ENCODE measurements at places on chromosomes 11 and 22. TPM values are rescaled to one million over a fixed set of nuclear protein-coding genes. Genes with fewer than 3 reads are reported as not detected.

DNA sequence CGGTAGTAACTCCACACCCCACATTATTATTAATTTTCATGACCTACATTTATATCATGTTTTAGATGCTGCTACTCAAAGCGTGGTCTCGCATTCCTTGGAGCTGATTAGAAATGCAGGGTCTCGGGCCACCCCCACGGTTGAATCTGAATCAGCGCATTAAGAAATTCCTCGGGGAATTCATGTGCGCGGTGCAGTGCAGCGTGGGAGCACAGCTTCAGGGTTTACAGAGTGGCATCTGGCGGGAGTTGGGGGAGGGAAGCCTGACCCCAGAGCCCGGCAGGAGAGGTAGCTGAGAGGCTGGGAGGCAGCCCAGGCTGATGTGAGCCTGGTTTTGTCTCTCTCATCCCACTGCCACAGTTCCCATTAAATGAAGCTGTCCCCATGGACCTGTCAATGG, 48.1 kb upstream of the DAGLA start:
- no peaks in the 10 kb centered on the region for H3K27me3 ChIP-seq
- no peak overlapping the region for H3K27ac ChIP-seq
- no peaks in the 10 kb centered on the region for H3K36me3 ChIP-seq
- DNase-seq, result peak; percentile 65
- H3K4me3 ChIP-seq, result no peak overlapping the region
- H3K4me1 ChIP-seq, result peaks cover 20% of the 10 kb centered on the region

DNA sequence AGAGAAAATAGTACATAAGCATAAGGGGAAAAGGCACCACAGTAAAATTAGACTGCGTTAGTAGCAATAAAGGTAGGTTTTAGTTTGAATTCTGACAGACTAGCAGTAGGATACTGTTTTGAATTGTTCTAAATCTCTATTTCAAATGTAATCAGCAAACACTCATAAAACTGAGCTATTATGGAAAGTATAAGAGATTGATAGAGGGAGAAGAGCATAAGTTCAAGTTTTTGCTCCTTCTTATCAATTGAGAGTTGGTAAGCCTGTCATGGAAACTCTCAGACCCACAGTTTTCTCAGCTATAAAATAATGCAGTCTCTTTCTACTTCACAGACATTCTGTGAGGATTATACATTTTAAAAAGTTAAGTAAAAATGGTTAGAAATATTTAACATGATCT, 840.2 kb upstream of the CNTN5 start:
- H3K36me3 ChIP-seq, result no peaks in the 10 kb centered on the region
- no peaks in the 10 kb centered on the region for H3K4me1 ChIP-seq
- no peak overlapping the region for H3K4me3 ChIP-seq

- no peak for DNase-seq
- H3K27ac ChIP-seq, result no peak overlapping the region
- no peaks in the 10 kb centered on the region for H3K4me1 ChIP-seq
These were observed 918 bp upstream of the OR51Q1 start for GRCh38 chr11:5420993-5421392.

DNA sequence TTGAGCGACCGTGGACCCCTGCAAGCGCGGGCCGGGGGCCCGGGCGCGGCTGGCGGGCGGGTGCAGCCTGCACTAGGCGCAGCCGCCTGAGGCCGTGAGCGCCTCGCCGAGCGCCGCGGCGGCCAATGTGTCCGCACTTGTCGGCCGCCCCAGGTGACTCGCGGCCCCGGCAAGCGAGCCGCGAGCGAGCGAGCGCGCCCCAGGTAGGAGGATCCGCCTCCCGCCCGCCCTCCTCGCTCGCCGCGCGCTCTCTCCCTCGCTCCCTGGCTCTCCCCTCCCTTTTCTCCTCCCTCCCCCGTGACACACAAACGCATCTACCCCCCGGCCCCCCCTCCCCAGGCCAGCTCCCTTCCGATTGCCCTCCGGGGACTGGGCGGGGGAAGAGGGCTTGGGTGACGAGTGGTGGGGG, at the start of gene WNT7B:
WNT7B (minus strand) TSS at position 160 of the 409 bp plus-strand sequence. CDS start 408 bp downstream, outside the sequence.
- no peak within 1 kb of the TSS for H3K27ac ChIP-seq
- H3K4me3 ChIP-seq, result peak within 1 kb of the TSS; percentile 37
- peaks cover 54% of the 10 kb centered on the region for H3K27me3 ChIP-seq
- no peaks in the 10 kb centered on the region for H3K4me1 ChIP-seq
- H3K36me3 ChIP-seq, result no peaks in the 10 kb centered on the region

GRCh38 chr11:22049276-22049675, 143.6 kb upstream of the ANO5 start:
- H3K4me1 ChIP-seq, result no peaks in the 10 kb centered on the region
- DNase-seq, result no peak
- no peak overlapping the region for H3K4me3 ChIP-seq
- no peaks in the 10 kb centered on the region for H3K27me3 ChIP-seq

DNA sequence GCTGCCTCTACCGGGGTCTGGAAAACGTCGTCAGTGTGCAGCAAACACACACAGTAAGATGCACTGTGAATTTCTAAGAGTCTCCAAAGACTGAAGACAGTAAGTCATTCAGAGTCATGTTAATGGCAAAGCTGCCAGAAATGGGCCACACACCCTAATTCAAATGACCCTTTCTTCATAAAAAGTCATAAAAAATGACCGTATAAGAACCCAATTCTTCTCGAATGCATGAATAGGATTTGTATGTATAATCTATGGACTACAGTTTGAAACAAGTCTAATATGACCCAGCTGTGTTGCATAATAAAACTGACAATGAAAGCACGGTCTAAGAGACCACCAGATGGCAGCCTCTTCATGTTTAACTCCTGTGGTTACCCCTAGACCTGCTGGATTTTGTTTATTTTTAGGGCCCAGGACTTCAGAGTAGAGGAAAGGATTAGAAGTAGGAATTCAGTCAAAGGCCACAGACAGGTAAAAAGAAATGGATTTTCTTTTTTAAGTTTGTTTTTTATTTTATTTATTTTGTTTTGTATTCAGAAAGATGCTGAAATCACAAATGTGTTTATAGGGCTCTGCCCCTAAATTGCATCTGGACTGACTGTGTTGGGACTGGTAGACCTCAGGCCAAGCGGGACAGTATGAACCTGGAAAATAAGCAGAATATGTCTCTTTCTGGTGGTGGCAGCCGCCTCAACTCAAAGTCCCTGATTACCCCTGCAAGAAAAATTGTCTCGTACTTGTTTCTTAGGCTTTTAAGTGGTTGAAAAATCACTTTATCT, 32.1 kb upstream of the SLC5A12 start:
- H3K27me3 ChIP-seq, result no peaks in the 10 kb centered on the region
- no peaks in the 10 kb centered on the region for H3K4me1 ChIP-seq
- no peak overlapping the region for H3K27ac ChIP-seq
- DNase-seq, result no peak
- no peaks in the 10 kb centered on the region for H3K36me3 ChIP-seq

DNA sequence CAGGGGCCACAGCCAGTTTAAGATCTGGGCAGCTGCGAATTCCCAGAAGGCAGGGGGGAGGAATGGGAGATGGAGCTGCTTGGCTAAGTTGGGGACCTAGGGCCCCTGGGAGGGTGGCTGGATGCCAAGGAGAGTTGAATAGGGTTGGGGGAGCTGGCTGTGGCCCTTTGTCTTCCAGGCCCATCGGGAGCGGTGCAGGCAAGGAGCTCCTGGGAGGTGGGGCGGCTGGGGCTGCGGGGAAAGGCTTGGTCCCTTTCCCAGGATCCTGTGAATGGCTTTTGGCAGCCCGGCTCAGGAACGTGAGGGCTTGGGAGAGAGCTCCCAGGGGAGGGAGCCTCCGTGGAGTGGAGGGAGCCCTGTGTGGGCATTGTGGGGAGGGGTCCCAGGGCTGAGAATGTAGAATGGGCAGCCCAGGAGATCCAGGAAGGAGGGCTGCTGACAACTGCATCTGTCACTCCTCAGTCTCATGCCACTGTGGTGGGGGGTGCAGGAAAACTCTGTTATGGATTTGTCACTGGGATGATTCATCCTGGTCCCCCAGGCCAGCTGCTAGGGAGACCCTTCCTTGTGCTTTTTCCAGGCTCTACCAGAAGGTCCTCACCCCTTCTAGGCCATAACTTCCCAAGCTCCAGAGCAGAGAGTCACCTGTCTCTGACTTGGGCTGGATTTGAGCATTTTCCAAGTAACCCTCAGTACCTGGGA, 6.0 kb downstream of the FREY1 start:
- H3K36me3 ChIP-seq, result peaks cover 3% of the 10 kb centered on the region
- peak; percentile 90 for DNase-seq
- peaks cover 10% of the 10 kb centered on the region for H3K4me1 ChIP-seq
- peaks cover 21% of the 10 kb centered on the region for H3K27me3 ChIP-seq
- peak overlapping the region; percentile 71 for H3K4me3 ChIP-seq
- no peak overlapping the region for H3K27ac ChIP-seq

DNA sequence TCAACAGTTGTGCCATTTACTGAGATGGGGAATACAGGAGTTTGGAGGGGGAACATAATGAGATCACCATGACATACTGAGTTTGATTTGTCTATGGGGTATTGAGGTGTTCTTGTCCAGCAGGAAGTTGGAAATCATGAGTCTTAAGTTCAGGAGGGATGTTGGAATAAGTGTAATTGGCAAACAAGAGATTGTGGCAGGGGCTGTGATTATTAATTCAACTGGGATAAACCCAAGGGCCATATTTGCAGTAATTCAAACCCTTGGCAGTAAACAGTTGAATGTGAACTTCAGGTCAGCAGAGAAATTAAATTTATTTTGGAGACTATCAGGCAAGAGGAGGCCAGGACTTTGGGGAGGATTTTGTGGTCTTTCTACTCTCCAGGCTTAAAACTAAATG, 33.4 kb downstream of the ADM start:
- H3K4me3 ChIP-seq, result no peak overlapping the region
- no peak for DNase-seq
- H3K36me3 ChIP-seq, result no peaks in the 10 kb centered on the region
- H3K27ac ChIP-seq, result no peak overlapping the region
- no peaks in the 10 kb centered on the region for H3K4me1 ChIP-seq

GRCh38 chr11:81852896-81853295, 880.8 kb downstream of the FAM181B start:
- H3K4me1 ChIP-seq, result no peaks in the 10 kb centered on the region
- no peak overlapping the region for H3K27ac ChIP-seq
- no peak for DNase-seq
- H3K4me3 ChIP-seq, result no peak overlapping the region
- H3K36me3 ChIP-seq, result no peaks in the 10 kb centered on the region

DNA sequence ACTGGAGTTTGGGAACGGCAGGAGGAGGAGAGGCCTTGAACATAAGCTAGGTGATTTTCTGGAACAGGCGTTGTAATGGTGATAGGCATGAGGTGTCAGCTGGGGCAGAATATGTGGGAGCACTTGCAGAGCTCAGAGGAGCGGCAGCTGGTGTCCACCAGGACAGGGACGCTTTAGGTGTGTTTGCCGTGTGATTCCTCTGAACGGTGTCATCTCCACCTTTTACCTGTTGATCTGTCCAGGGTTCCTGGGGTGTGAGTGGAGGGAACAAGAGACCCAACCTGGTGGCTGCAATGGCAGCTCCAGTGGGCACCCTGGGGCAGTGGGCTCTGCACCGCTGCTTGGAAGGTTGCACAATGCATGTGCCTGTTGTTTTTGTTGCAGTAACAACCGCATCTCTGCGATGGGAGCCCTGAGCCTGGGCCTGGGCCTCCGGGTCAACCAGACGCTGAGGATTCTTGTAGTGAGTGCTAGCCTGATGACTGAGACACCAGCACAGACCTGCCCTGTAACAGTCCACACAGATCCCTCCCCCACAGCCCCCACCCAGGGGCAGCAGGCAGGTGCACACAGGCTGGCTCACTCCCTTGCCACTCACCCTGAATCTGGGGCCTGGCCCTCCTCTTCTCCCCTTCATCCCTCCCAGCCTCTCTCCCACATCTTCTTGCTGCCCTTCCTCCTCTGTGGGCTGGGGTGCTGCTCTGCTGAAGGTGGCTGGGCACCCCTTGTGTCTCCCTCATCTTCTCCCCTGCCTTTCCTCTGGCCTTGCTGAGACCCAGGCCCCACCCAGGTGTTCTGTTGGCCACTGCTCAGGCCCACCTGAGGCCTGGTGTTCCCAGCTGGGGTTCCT, 9.2 kb downstream of the LRRC74B start:
- no peak overlapping the region for H3K27ac ChIP-seq
- no peaks in the 10 kb centered on the region for H3K36me3 ChIP-seq
- DNase-seq, result no peak
- no peak overlapping the region for H3K4me3 ChIP-seq
- H3K27me3 ChIP-seq, result peaks cover 12% of the 10 kb centered on the region

DNA sequence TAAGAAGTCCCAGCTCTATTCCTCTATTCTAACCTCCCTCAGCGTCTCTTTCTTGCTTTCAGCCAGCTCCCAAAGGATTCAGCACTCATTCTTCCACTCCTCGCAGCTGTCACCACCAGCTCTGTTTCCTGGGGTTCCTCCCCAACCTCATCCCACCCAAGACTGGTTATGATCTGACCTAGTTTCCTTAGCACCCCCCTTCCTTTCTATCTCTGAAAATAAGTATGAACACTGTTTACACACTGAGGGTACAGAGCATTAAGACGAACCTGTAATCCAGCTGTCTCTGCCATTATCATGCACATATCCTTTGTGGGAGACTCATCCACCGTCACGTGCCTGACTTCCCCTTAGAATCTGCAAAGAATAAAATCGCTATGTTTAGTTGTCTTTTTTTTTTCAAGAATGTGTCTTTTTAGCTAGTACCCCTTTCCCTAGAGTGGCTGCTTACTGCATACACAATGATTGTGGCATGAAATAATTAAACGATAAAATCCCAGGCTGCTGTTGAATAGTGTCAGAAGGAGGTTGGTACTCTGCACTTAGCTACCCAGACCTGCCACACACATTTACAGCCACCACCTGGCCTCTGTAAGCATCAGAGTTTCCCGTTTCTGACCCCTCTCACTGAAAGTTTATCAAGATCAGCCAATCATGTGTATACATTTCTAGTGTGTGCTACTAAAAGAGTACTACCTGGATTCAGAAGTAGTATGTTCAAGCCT, 26.9 kb upstream of the CSTF3 start:
- no peaks in the 10 kb centered on the region for H3K4me1 ChIP-seq
- H3K36me3 ChIP-seq, result no peaks in the 10 kb centered on the region
- H3K27ac ChIP-seq, result no peak overlapping the region
- peak; percentile 11 for DNase-seq

DNA sequence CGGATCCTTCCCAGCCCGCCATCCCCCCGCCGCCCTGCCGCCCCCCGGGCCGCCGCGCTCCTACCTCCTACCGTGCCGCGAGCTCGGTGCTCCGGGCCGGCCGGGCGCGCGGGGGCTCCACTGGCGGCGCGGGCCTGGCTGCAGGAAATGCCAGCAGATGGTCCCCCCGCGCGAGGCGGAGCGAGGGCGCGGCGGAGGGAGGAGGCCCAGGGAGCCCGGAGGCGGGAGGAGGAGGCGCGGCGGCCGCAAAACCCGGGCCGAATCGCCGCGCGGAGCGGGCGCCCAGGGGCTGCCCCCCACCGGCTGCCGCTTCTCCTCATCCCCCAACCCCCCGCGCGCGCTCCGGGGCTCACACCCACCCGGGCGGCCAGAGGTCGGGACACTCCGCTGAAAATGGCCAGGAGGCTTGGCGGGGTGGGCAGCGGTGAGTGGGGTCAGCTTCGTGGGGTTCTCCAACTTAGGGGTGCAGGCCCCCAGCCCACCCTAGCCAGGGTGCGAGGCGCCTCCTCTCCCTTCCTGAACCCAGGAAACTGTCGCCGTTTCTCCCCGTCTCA, at the start of gene OSBPL5:
OSBPL5 (minus strand) TSS at position 159 of the 554 bp plus-strand sequence. CDS start 36,162 bp downstream, outside the sequence.
- no peaks in the 10 kb centered on the region for H3K36me3 ChIP-seq
- peaks cover 39% of the 10 kb centered on the region for H3K4me1 ChIP-seq

MS4A6E gene
- not detected for total RNA-seq

F2 gene
- not detected for total RNA-seq

TMPRSS6 gene
- not detected for total RNA-seq

SCGB1A1 gene
- not detected for total RNA-seq

ACTN3 gene
- not detected for total RNA-seq

UBQLN3 gene
- total RNA-seq, result under 0.01 TPM

CDC45 gene
- total RNA-seq, result 0.72 TPM

KCNK7 gene
- total RNA-seq, result 0.29 TPM

P2RX6 gene
- total RNA-seq, result 5.1 TPM

RIMBP3B gene
- 0.29 TPM for total RNA-seq

CUL5 gene
- total RNA-seq, result 45.2 TPM

Measured in osteoblast (primary cell).